ENCODE measurements at places on chromosomes 13 and 19. TPM values are rescaled to one million over a fixed set of nuclear protein-coding genes. Genes with fewer than 3 reads are reported as not detected.
A peak's percentile ranks its signal among the peaks of the same experiment; 100 is the strongest.

The ZNF486 gene
- 13.1 TPM for total RNA-seq

The BBC3 gene
- total RNA-seq, result 23.2 TPM

The REX1BD gene
- 65.1 TPM for total RNA-seq

The SHISA7 gene
- not detected for total RNA-seq

The TEX30 gene
- 32.8 TPM for total RNA-seq

The ZNF442 gene
- total RNA-seq, result 1.8 TPM

The CRLF1 gene
- not detected for total RNA-seq

GRCh38 chr13:42494157-42494556 is 79.8 kb upstream of the TNFSF11 start:
- DNase-seq, result no peak

- no peak for DNase-seq
Observed at GRCh38 chr19:7639863-7640348, 3.0 kb downstream of the STXBP2 start.

GRCh38 chr13:110471833-110472162 is 89.7 kb downstream of the RAB20 start:
- peak; percentile 65 for DNase-seq

- no peak for DNase-seq
Observed at GRCh38 chr13:37534181-37534580, 64.4 kb downstream of the POSTN start.

GRCh38 chr13:82636119-82636518 is 1246.2 kb downstream of the SLITRK1 start:
- no peak for DNase-seq

- no peak for DNase-seq
Observed at GRCh38 chr13:49927755-49928154, 8.4 kb downstream of the SPRYD7 start.

DNA sequence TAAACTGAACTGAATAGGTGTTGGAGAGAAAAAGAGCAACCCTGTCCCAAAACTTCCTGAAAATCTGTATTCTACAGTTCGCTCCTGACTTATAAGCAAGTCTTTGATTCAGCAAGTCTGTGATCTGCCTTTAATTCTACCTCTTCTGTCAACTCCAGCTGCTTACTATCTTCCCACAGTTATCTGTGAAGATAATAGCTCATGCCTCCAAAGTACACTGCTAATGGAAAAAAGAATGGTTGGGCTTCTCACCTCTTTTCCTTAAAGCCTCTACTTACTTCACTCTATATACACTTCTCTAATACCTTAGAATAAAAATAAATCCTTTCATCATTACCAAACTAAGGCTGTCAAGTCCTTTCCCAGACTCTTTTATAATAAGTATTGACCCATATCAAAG is 391.5 kb upstream of the MIR17HG start:
- no peak for DNase-seq

DNA sequence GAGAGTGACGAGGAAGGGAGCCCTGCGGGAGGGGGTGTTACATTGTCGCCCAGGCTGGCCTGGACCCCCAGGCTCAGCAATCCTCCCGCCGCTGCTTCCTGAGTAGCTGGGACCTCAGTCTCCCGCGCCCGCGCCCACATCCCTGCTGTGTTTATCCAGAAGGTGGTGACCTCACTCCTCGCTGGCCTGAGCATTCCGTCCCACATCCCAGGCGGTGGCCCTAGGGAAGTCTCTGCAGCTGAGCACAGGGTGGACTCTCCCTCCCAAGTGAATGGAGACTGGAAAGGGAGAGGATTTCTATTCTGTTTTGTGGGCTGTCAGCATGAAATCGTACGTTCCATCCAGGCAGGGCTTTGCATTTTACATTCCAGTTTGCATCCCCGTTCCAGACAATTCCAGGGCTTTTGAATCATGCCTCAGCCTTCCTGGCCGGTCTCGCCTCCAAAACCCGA is 401 bp upstream of the ZNF765 start:
- DNase-seq, result no peak

GRCh38 chr13:59745392-59745788 is 418.3 kb downstream of the DIAPH3 start:
- no peak for DNase-seq

- no peak for DNase-seq
Observed at GRCh38 chr13:47396915-47397314, 500.1 kb upstream of the HTR2A start.

- peak; percentile 42 for DNase-seq
Observed at GRCh38 chr13:50893211-50893852, 16.3 kb upstream of the RNASEH2B start.

DNA sequence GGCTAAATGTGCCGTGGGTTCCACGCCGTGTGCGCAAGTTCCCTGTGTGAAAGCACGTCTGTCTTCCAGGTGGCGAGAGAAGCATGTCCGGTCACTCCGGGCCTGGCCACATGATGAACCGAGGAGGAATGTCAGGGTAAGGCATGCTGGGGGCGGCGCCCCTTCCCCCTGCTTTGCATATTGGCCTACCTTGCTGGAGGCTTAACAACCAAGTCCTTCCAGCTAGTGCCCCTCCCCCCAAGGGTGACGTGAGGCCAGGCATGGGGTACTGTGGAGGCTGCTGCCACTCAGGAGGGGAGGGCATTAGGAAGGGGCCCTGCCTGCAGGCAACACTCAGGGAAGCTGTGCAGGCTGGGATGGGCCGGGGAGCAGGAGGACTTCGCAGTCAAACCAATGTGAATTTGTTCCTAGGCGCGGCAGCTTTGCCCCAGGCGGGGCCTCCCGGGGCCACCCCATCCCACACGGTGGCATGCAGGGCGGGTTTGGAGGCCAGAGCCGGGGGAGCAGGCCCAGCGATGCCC is 12.5 kb downstream of the MICOS13 start:
- no peak for DNase-seq

DNA sequence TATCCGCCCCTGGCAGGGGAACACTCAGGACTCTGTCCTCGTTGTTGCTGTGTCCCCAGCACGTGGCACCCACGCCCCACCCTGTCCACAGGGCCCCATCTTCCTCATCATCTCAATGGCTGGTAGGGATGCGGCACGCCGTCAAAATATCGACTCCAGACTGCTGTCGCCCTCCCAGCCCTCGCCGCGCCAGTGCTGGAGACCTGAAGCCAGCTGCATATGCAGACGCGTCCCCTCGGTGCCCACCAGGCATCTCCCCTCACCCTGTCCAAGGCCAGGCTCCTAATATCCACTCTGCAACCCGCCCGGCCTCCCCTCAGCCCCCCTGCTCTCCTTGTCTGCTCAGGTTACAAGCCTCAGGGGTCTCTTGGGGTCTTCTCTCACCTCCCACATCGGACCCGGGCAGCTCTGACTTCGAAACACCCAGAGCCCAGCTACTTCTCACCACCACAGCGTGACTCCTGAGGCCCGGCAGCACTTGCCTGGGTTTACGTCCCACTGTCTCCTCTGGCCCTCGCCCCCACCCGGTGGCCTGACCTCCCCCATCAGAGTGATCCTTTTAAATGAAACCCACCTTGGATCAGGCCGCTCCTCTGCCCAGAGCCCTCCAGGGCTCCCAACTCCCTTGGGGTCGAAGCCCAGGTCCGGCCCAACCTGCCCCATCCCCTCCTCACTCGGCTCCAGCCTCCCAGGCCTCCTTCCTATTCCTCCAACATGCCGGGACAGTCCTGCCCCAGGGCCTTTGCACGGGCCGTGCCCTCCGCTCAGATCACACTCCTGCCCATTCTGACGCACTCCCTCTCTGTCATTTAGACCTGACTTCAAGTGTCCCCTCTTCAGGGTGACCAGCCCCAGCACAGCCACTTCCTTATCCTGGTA is 12.5 kb downstream of the PLIN4 start:
- DNase-seq, result no peak

All from activated CD8-positive, alpha-beta T cell treated with anti-CD3 and anti-CD28 coated beads for 36 hours (primary cell).